ENCODE measurements at places on chromosomes 3 and 15. TPM values are rescaled to one million over a fixed set of nuclear protein-coding genes. Genes with fewer than 3 reads are reported as not detected.

GRCh38 chr3:179272385-179272784, 21.5 kb upstream of the KCNMB3 start:
- DNase-seq: no peak

DNA sequence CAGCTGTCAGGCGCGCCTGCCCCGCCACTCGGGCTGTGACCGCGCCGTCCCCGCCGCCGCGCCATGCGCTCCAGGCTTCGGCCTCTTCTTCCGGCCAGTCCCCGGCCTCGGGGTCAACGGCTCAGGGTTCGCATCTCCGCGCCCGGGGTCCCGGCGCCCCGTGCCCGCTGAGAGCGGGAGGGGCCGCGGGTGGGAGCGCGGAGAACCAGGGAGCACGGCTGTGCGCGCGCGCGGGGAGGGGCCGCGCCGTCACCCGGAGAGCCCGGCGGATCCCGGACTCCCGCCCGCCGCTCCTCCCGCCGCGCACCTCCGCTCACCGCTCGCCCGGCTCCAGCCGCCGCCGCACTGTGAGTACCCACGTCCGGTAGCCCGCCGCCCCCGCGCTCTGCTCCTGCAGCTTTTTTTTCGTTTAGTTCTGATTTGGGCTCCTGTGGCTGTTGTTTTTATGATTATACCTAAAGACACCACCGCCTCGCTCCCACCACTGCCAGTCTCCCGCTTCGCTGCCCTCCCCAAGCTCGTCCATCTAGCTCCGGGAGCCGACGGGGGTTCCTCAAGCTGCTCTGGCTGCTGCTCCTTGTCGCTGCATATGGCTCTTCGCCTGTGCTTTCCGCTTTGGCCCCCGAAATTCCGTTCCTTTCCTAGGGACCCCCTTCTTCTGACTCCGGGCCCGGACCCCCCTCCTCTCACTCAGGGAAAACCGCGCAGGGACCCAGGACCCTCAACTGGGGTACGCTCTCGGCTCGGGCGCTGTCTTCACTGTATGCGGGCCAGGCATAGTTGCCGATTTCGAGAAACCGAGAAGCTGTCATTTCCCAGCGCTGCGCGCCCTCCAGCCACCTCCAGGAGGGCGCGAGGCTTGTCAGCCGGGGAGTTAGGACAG, 1.8 kb upstream of the SKOR1 start:
- no peak for DNase-seq

- no peak for DNase-seq
Observed at GRCh38 chr3:76582632-76583378, 457.1 kb upstream of the ROBO2 start.

DNA sequence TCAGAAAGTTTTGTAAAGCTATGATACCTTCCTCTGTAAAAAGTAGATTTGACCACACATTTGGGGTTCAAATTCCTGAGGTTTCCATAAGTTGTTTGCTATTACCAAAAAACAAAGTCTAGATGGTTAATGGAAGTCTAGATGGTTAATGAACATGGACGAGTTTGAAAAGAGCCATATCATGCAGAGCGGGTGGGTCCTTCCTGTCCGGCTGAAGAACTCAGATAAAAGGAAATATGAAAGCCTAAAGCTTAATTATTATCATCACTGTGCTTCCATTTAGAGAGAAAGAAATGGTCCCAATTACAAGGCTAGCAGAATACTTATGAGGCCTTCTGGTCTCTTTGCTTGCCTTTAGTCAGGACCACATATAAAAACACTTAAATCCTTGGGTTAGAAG, 132.1 kb upstream of the SATB1 start:
- DNase-seq: no peak

ARHGEF26 gene
- 0.64 TPM for total RNA-seq

CELSR3 gene
- total RNA-seq: 1.1 TPM

LRRC31 gene
- total RNA-seq: not detected

Measured in bronchial epithelial cell (primary cell).